NCI-H1694 (cell line): ENCODE measurements at places on chromosomes 13 and 19.

DNA sequence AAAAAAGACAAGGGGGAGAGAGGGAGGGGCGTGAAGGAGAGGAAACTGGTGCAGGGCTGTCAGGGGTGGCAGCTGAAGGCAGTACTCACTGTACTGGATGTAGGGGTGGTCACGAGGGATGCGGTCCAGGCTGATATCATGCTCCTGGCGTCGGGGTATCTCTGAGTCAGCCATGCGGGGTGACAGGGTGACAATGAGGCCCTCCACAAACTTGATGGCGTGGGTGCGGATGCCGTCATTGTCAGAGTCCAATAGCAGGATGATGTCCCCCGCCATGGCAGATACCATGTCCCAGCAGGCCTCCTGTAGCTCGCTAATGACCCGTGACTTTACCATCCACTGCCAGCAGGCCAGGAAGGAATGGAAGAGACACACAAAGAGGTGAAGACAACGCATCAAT lies 15.3 kb downstream of the SYMPK start:
- no peak for DNase-seq

DNA sequence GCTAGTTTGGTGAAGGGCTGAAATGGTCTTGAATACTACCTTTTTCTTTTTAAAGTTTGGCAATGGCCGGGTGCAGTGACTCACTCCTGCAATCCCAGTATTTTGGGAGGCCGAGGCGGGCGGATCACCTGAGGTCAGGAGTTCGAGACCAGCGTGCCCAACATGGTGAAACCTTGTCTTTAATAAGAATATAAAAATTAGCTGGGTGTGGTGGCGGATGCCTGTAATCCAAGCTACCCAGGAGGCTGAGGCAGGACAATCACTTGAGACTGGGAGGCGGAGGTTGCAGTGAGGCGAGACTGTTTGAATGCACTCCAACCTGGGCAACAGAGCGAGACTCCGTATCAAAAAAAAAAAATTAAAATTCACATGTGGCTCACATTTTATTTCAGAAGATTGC lies 880 bp upstream of the ZNF723 start:
- no peak for DNase-seq

DNA sequence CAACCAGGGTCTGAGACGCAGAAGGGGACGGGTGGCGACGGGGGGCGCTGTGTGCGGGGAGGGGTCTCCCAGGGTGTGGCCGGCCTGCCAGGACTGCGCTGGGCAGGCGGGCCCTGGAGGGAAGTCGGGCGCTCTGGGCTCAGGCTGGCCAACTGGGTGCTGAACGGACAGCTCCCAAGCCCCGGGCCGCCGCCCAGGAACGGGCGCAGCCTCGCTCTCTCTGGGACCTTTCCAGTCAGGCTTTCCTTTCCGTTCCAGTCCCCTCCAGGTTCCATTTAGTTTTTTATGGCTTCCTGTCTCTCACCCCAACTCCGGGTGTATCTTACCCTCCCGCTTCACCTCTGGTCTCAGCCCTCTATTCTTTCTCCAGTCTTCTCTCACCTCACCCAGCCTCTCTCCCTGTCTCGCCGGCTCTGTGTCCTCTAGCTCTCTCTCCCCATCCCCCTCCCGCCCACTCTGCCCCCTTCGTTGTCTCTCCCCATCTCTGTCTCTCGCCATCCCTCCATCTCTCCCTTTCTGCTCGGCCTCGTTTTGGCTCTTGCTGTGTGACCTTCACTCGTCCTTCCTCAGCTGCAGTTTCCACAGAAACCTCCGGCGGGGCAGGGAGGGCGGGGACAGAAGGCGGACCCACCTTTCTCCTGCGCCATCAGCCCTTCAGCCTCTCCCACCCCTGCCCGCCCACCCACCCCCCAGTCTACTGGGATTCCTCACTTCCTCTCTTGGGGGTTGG lies 3.3 kb upstream of the ATP1A3 start:
- peak; percentile 93 for DNase-seq

DNA sequence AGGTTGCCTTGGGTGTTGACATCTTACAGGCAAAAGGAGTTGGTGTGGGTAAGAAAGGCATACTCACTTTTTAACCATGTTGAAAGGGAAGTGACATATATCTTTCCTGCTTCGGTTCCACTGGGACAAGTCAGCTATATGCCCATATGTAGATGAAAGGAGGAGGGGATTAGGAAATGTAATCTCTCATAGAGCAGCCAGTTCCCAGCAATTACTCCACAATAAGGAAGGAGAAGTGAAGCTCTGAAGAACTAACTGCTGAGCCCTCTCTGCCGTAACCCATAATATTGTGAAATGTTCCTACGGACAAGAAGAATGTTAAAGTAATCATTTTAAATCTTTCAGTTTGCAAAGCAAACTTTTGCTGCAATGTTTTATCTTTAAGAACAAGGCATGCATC lies 82.2 kb downstream of the EDNRB start:
- no peak for DNase-seq

DNA sequence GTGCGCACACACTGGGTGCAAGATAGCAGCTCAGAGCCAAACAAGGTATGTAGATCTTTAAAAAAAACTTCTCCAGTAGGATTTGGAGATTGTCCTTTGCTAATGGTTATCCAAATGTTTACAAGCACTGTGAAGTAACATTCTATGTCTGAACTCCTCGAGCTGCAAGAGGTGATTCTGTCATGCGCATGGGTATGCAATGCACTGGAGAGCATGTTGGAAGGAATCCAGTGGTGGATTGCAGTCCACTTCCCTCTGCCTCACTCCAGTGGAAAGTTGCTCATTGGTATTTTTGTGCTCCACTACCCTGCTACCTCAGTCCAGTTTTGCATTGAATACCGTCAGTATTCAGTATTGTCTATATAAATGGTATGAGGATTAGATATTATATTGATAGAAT lies 132.1 kb downstream of the ATP8A2 start:
- no peak for DNase-seq

GRCh38 chr13:73520566-73521289 lies 461.9 kb downstream of the KLF5 start:
- no peak for DNase-seq

DNA sequence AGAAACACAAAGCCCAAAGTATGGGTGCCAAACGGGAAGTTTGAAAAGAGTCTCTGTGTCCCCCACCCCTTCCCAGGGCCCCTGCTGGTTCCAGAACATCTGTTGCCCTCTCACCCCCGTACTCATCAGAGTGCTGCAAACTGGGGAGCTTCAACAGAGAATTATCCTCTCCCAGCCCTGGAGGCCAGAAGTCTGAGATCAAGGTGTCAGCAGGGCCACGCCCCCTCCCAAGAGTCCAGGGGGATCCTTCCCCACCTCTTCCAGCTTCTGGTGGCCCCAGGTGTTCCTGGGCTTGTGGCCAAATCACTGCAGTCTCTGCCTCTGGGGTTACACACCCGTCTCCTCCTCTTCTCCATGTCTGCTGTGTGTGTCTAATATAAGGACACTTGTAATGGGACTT lies 183.4 kb downstream of the PTPRS start:
- DNase-seq = no peak

DNA sequence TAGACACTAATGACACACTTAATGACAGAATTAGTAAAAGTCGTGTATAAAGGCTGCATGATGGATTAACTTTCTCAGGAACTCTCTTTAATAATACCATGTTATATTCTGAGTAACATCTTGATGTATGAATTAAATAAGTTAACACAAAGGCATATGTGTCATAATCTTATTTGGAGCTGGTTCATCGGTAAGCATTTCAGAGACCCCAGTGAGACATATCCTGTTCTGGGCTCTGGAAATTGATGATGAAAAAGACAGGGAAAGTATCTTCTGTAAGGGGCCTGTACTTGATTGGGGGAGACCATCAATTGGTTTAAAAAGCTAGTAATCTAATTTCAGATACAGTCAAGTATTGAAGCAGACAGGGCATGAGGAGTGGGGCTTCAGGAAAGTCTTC lies 547.9 kb downstream of the GPC6 start:
- DNase-seq = no peak

DNA sequence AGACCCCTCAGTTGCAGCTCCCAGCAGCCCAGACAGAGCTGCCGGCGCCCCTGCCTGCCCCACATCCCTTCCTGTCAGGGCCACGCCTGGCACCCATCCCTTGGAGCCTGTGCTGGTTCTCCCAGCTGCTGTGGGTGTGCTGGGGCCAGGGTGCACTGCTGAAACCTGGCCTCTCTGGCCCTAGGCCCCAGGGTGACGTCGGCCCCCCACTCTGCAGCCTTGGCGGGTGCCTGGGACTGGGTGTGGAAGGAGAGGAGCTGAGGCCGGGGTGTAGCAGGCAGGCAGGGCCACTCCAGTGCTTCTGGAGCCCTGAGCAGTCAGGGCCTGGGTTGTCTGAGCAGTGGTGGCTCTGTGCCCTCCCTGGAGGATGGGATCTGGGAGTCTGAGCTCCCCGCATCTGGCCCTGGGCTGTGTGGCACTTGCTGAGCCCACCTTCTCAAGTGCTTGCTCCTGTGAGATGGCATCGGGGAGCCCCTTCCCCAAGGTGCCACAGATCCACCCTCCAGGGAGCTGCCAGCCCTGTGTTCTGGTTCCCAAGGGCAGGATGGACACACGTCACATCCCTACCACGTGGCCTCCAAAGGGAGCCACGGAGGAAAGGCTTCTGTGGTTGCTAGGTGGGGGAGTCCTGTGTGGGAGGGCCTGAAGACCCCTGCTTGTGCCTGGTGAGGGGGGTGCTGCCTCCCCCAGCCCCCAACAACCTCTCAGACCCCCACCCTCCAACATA lies 5.2 kb downstream of the PLEKHJ1 start:
- DNase-seq = no peak

GRCh38 chr13:44498969-44499368 lies 77.2 kb downstream of the TSC22D1 start:
- DNase-seq = no peak

DNA sequence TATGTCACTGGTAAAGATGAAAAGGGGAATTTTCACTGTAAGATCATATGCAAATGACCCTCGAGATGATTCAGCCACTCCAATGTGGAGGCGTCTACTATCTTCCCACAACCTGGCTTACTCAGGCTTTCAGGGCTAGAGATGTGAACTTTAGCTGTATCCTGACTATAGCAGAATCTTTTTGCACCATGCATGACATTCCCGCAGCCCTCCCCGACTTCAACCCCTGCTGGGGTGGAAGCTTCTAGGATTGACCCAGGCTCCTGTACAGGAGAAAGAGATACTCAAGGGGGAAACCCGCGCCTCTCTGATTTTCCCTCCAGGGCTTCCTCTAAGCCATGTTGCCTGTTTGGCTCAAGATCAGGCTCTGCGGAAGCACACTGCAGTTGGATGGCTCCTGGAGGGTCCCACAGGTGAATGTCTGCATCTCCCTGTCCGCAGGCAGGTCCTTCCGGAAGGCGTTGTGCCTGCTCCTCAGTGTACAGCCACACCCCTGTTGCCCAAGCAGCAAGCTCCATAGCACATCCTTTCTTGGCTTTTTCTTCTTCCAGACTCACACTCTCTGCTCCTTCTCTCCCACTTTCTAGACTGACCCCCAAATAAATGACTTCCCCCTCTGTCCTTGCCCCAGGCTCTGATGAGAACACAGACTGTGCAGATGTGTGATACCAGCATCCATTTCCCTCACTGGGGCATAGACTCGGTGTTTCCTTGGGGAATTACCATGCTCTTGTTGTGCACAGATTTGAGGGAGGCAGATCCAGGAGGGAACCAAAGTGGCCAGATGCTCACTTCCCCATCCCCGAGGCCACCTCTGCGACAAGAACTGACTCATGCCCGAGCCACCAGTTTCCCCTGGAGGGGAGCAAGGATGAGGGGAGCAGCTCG lies 29.1 kb upstream of the POP4 start:
- no peak for DNase-seq

DNA sequence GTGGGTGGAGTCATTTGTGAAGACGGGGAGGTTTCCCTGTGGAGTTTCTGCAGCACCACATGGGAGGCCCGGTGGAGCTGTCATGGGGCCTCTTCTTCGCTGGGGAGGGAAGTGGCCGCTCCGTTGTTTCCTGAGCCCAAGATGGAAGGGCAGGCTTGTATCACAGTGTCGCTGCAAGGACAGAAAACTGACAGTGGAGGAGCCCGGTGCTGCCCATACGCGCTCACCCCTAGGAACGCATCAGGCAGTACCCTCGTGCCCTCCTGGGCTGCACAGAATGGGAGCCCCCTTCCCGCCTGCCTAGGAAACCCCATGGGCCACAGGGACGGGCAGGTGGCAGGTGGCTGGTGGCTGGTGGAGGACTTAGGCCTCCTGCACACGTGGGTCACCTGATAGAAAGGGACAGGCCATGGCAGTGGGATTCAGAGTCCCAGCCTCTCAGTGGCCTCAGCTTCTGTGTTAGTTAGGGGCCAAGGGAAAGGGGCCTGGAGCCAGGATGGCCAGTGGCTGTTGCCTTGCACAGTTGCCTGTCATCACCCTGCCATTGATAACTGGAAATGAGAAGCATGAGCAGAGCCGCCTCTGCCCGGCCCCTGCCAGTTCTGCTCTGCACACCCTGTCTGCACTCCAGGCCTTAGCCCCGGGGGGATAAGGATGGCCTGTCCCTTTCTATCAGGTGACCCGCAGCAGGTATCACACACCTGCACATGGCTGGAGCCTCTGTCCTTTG lies 7.6 kb downstream of the COL4A2 start:
- DNase-seq = no peak

DNA sequence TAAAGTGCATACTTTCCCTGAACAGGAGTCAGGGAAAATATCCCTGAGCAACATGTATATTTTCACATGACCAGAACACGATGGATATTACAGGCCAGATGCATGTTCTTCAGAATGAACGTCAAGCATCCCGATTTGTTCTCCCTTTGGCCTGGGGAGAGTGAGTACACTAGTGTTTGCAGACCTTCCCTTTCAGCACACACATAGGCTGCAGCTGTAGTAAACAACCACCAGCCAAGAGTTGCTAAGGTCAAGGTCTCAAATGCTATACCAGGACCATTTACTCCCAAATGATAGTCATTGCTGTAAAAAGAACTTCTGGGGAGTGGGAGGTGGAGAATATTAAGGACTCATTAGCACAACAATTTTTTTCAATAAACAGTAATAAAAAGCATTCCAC lies 3.0 kb downstream of the KLF12 start:
- no peak for DNase-seq

DNA sequence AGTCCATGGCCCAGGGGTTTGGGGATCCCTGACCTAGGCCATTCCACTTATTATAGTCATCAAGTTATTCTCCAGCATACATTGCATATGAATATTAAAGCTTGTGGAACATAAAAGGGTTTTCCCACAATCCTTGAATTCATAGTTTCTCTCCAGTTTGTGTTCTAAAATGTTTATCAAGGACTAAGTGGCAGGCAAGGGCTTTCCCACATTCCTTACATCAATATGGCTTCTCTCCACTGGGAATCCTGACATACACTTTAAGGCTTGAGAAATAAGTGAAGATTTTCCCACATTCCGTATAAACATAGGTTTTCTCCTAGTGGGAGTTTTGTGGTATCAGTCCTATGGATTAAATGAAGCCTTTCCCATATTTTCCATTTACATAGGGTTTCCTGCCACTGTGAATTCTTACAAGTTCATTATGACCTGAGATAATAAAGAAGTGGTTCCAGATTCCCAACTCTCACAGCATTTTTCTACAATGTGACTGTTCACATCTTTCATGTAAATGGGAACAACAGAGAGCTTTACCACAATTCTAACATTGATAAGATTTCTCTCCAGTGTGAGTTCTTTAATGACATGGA lies 14.5 kb downstream of the ZNF426 start:
- DNase-seq = no peak
